ENCODE measurements at places on chromosomes 7 and 10.

DNA sequence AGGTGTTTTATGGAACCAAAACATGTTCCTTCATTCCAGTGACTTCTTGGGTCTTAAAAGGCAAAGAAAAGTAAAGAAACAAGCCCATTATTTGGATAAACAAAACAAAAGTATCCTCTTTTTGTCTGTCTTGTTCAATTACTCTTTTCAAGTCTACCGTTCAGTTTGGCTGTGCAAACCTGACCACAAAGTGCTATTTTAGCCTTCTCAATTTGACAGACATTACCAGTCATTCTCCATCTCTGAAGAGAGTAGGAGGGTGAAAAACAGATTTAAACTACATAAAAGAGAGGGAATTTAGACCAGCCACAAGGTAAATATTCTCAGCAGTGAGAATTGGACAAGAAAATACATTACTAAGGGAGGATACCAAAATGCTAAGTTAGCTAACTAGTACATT, 145.2 kb downstream of the GRM3 start:
- no peak for DNase-seq

DNA sequence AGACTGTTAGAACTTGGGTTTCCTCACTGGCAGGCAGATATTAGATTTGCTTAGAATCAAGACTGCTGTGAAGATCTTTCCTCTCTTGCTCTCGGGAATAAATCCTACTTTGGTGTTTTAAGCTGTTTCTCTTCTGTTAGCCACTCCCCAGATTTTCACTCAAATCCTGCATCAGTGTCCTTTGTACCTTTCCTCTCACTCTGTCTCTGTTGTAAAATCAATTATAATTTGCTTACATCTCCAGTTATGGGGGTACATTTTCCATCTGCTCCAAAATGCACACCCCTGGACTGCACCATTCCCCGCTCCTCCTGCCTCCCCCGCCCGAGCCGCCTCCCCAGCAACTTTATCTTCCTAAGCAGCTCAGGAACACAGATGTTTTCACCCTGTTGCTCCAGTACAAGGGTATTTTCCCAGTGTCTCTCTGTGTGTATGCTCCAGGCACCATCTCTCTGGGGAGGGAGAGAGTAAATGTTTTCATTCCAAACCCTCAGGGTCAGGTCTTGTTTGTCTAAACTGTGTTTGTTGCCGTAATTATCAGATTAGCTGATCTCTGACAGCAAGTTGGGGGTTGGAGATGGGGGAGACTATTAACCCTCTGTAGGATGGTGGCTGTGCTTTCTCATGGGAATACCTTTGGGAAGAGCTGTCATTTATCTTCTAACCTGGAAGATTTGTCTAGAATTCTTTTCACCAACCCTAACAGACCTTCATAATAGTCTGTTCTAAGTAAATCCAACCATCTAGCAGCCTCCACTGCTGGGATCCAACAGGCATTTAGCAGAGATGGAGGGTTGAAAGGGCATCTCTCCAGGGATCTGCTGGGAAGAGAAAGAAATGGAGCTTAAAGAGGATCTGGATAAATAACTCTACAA, 20.4 kb upstream of the GOT1 start:
- no peak for DNase-seq

DNA sequence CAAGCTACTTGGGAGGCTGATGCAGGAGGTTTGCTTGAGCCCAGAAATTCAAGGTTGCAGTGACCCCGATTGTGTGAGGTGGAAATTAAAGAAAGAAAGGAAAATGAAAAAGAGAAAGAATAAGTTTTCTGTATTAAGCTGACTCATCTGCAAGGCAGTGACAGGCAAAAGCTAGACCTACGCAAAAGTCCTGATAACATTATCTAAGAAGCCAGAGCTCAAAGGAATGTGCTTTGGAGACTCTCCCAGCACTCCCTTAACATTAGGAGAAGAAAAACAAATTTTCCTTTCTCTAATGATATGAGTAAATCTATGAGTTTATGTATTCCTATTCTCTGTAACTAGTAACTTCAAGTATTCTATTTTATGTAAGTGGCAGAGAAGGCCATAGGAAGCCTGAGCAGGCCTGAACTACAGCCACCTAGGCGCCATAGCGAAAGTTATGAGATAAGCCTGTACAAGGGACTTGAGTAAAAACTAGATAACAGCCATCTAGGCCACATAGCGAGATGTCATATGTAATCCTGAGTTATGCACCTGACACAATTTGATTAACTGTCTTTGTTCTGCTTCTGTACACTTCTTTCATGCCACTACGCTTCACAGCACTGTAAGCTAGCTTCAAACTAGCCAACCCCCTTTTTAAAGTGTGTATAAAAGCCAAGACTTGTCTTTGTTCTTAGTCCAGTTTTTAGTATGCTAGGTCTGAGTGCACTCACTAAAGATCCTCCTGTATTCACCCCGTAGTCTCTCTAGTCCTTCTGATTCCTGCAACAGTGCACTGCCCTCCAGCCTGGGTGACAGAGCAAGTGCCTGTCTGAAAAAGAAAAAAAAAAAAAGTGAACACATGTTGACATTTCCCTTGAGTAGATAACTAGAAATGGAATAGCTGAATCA, 9.4 kb upstream of the ZWINT start:
- DNase-seq = no peak

- DNase-seq = no peak
These were observed 196.2 kb downstream of the KLF6 start for GRCh38 chr10:3588816-3589215.

- no peak for DNase-seq
These were observed 114.4 kb upstream of the GLI3 start for GRCh38 chr7:42351316-42351935.

GRCh38 chr10:76736815-76737618, 900.6 kb downstream of the KCNMA1 start:
- DNase-seq = no peak

- DNase-seq = no peak
These were observed 155.9 kb downstream of the ATE1 start for GRCh38 chr10:121771966-121772365.

- no peak for DNase-seq
These were observed 66.9 kb downstream of the TFPI2 start for GRCh38 chr7:93823621-93824020.

GRCh38 chr7:126487728-126488442, 764.9 kb downstream of the GRM8 start:
- DNase-seq = no peak

GRCh38 chr10:49278497-49278981, 20.4 kb upstream of the C10orf71 start:
- DNase-seq = no peak

GRCh38 chr7:36986511-36986933, 262.2 kb upstream of the AOAH start:
- DNase-seq = peak; percentile 33

DNA sequence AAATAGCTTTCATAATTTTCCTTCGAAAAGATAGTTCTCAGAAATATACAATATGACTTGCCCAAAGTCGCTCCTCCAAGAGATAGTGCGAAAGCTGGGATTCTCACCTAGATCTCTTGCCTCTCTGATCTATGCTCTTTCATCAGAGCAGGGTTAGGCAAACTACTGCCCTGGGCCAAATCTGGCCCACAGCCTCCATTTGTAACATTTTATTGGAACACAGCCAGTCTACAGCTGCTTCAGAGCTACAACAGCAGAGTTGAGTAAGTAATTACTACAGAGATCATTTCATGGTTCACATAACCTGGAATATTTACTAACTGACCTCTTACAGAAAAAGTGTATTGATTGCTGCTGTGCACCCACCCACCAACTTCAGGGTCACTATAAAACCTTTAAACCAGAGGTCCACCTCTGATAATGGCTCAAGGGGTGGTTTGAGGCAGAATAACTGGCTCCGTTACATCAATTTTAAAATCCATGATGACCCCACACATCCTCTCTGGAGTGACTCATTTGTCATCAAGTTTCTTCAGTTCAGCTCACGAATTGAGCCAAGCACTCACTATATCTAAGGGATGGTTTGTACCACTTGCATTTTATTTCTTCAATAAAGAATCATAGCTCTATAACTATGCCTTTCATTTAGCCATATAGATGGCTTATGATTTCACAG, 1019.0 kb downstream of the XPNPEP1 start:
- no peak for DNase-seq

DNA sequence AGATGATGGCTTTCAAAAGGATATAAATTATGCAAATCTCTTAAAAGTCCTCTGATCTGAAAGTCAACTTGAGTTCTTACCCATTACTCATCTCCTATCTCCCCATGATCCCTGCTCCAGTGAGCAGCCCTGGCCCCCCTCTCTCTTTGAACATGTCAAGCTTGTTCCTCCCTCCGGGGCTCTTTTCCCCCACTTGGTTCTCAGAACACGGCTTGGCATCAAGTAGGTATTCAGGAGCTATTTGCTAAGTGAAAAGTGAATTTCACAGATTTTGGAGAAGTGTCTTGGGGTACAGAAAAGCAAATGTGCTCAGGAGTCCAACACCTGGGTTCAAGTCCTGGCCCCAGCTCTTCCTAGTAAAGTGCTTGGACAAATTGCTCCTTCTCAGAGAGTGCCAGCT, 98.3 kb upstream of the CTBP2 start:
- DNase-seq = no peak

GRCh38 chr10:21993360-21994001, 10.0 kb downstream of the DNAJC1 start:
- DNase-seq = no peak

- no peak for DNase-seq
These were observed 12.1 kb upstream of the LAMB1 start for GRCh38 chr7:108014747-108015682.

DNA sequence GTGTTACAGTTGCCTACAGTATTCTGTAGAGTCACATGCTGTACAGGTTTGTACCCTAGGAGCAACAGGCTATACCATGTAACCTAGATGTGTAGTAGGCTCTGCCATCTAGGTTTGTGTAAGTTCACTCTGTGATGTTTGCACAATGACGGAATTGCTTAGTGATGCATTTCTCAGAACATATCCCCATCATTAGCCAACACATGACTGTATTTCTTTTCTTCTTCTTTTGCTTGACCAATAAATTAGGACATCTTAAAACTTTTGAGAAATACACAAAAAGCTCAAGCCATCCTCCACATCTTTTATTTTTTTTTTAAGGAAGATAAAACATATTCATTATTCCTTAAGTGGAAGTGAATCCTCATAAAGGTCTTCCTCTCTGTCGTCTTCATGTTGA, 5.4 kb upstream of the PFKFB3 start:
- DNase-seq = no peak

GRCh38 chr7:41877118-41877517, 174.2 kb upstream of the INHBA start:
- DNase-seq = no peak

DNA sequence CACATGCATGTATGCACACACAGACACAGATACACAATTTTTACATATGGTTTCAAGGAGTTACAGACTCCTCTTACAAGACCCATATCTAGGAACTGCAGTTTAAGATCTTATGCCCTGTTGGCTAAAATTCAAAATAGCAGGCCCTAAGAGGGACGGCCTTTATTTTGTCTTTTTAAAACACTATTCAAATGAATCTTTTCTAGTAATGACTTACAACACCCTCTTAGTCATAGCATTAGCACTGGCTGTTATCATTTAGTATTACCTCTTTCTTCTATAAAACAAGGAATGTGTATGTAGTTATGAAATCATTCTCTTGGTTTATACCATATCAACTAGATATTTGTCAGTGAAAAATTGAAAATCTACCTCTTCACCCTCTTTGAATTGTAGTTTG, 15.3 kb downstream of the PAPSS2 start:
- no peak for DNase-seq

DNA sequence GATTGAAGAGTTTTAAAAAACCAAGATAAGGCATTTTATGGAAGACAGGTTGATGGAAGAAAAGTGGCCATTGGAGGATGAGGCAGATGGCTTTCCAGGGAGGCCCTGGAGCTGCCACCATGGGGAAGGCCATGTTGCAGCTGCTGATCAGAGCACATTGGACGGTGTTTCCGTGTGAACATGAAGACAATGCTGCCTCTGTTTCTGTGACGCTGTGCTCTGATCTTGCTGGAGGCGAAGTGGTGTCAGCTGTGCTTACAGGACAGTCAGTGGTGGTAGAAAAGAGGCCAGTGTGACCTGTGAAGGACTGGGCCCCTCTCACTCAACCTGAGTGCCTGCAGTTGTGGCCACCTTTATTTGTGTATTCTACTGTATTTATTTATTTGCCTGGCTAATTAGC, 132.9 kb downstream of the FAM204A start:
- DNase-seq = no peak

- no peak for DNase-seq
These were observed 79.7 kb upstream of the ZNF32 start for GRCh38 chr10:43728425-43728824.

GRCh38 chr7:101547916-101548661, 81.0 kb downstream of the MYL10 start:
- no peak for DNase-seq

- no peak for DNase-seq
These were observed 11.4 kb upstream of the HSPA12A start for GRCh38 chr10:116753759-116754158.

DNA sequence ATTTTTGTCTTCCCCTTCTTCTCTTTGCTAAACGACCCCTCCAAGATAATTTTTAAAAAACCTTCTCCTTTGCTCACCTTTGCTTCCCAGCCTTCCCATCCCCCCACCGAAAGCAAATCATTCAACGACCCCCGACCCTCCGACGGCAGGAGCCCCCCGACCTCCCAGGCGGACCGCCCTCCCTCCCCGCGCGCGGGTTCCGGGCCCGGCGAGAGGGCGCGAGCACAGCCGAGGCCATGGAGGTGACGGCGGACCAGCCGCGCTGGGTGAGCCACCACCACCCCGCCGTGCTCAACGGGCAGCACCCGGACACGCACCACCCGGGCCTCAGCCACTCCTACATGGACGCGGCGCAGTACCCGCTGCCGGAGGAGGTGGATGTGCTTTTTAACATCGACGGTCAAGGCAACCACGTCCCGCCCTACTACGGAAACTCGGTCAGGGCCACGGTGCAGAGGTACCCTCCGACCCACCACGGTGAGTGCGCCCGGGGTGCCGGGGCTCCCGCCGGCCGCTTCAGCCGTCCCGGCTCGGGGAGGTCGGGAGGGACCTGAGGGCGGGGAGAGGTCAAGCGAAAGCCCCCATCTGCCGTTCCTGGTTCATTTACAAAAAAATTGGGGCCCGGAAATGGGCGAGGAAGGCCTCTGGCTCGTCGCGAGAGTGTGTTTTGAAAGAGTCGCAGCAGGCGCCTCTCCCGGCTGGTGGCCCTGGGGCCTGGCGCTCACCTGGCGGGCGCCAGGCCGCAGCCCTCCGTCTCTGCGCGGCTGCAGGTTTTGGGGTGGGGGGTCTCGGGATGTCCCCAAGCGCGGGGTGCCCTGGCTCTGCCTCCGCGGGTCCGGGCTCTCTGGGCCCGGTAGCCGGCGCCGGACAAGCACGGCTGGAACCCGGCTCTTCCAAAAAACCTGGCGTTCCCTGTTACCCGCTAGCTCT, 1.2 kb downstream of the GATA3 start:
- DNase-seq = no peak
